ENCODE measurements at places on chromosomes 16 and 17. TPM values are rescaled to one million over a fixed set of nuclear protein-coding genes. Genes with fewer than 3 reads are reported as not detected.
A peak's percentile ranks its signal among the peaks of the same experiment; 100 is the strongest.

RAB26 gene
- 1.4 TPM for total RNA-seq

FBXW10B gene
- 4.0 TPM for total RNA-seq

CLEC3A gene
- not detected for total RNA-seq

TOX3 gene
- 1.6 TPM for total RNA-seq

KCNH6 gene
- not detected for total RNA-seq

EVPLL gene
- 3.7 TPM for total RNA-seq

ALOX15 gene
- total RNA-seq = 1.5 TPM

NXN gene
- total RNA-seq = 18.9 TPM

C1QL1 gene
- total RNA-seq = not detected

GRCh38 chr16:80969114-80969484 lies 37.6 kb downstream of the CMC2 start:
- no peaks in the 10 kb centered on the region for H3K36me3 ChIP-seq
- H3K4me3 ChIP-seq = no peak overlapping the region
- no peaks in the 10 kb centered on the region for H3K4me1 ChIP-seq
- DNase-seq = no peak
- H3K27me3 ChIP-seq = no peaks in the 10 kb centered on the region

DNA sequence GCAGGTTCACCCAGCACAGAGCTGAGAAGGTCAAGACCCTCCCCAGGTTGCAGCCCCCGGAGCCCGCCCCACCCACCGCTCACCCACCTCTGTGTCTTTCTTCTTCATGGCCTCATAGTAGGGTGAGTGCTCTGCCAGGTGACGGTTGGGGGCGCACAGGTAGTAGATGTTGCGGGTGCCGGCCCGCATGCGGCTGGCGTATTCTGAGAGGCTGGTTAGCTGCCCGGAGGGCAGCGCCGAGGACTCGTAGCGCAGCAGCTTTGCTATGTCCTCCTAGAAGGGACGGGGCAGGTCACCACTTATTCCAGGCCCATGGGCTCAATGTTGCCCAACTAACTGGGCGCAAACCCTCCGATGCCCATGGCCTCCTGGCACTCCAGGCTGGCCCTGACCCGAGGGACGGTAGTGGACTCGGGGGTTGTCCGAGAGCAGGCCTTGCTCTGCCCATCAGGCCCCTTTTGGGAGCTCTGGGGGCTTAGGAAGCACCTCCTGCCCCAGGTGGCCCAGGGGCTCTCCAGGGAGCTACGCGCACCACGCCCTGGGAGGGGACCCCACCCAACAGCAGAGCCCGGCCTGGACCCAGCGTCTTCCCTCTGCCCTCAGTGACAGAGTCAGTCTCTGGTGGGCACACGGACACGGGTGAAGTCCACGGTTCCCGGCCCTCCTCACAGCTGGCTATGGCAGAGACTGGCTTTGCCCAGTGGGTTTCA lies 9.9 kb downstream of the DNASE1 start:
- DNase-seq = no peak
- H3K27ac ChIP-seq = no peak overlapping the region
- no peaks in the 10 kb centered on the region for H3K4me1 ChIP-seq
- H3K27me3 ChIP-seq = no peaks in the 10 kb centered on the region
- peaks cover 80% of the 10 kb centered on the region for H3K36me3 ChIP-seq

GRCh38 chr16:53065461-53066061 lies 10.8 kb downstream of the CHD9 start:
- peaks cover 49% of the 10 kb centered on the region for H3K4me1 ChIP-seq
- DNase-seq = no peak
- no peak overlapping the region for H3K4me3 ChIP-seq
- no peaks in the 10 kb centered on the region for H3K27me3 ChIP-seq

DNA sequence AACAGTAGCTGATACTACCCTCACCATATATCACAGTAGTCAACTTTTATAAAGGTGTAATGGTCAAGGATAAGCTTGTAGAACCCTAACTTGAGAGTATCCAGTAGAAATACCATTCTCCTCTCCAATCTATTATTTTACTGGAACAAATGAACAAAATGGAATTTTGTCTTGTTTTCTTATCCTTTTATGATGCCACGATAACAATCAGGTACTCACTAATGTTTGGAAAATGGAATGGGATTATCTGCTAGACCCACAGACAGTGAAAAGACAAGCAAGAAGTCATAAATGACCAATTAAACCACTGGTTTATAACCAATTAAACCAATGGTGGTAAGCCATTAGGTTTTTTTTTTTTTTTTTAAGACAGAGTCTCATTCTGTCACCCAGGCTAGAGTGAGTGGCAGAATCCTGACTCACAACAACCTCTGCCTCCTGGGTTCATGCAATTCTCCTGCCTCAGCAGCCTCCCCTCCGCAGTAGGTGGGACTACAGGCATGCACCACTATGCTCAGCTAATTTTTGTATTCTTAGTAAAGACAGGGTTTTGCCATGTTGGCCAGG lies 10.4 kb downstream of the GPATCH8 start:
- no peak overlapping the region for H3K4me3 ChIP-seq
- DNase-seq = no peak
- no peak overlapping the region for H3K27ac ChIP-seq
- H3K4me1 ChIP-seq = peaks cover 7% of the 10 kb centered on the region
- H3K36me3 ChIP-seq = no peaks in the 10 kb centered on the region

DNA sequence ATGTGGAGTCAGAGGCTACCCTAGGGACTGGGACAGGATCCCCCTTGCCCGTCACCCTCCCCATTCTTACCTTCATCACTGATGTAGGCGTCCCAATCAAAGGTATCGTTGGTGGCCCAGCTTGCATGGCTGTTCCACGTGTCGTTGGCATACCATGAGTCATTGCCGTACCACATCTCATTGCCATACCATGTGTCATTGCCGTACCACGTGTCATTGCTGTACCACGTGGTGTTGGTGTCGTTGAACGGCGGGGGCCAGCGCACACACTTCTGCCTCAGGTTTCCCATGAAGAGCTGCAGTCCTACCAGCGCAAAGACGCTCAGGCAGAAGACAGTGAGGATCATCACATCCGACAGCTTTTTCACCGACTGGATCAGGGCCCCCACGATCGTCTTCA lies 4.8 kb downstream of the SCN4A start:
- H3K4me1 ChIP-seq = no peaks in the 10 kb centered on the region
- DNase-seq = no peak

DNA sequence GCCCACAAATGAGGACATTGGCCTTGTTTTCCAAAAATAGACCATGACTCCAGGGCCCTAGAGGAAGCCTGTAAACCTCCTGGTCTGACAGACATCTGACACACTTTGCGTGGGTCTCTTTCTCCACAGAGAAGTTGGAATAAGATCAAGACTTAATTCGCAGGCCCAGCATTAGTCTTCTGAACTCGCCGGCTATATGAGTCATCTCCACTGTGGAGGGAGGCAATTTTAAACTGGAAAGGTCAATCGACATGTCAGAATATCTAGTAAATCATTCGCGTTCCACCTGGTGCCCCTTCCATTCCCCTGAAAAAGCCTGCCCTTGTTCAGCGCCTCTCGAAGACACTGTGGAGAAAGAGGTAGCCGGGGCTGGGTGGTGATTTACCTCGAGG lies 140.1 kb downstream of the CLEC16A start:
- DNase-seq = no peak
- no peak overlapping the region for H3K4me3 ChIP-seq

GRCh38 chr16:68289621-68290329 lies 21.0 kb downstream of the SLC7A6OS start:
- no peaks in the 10 kb centered on the region for H3K27me3 ChIP-seq
- H3K4me1 ChIP-seq = peaks cover 60% of the 10 kb centered on the region
- no peak for DNase-seq
- no peak overlapping the region for H3K4me3 ChIP-seq
- H3K36me3 ChIP-seq = peaks cover 52% of the 10 kb centered on the region

DNA sequence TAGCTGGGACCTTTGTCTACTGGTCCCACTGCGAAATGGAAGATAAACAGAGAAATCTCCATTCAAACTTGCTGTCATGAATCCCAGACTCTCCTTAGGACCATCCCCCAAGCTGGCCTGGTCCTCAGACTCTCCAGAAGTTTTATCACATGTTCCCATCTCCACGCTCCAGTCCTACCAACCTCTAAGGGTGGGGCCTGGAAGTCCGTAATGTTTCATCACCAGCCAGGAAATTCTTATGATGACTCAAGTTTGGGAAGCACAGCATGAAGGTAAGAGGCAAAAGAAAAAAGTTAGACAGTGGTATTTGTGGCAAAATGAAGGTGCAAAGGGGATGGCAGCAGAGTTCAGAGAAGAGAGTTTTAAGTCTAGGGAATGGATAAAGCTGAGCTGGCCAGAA lies 52.7 kb downstream of the ZNF18 start:
- H3K36me3 ChIP-seq = no peaks in the 10 kb centered on the region
- H3K27me3 ChIP-seq = no peaks in the 10 kb centered on the region
- peaks cover 18% of the 10 kb centered on the region for H3K4me1 ChIP-seq

- H3K4me3 ChIP-seq = no peak overlapping the region
- peaks cover 7% of the 10 kb centered on the region for H3K27me3 ChIP-seq
- peaks cover 11% of the 10 kb centered on the region for H3K4me1 ChIP-seq
- DNase-seq = no peak
Measured at GRCh38 chr17:74571621-74572270, 4.4 kb upstream of the CD300H start.

- H3K27ac ChIP-seq = no peak overlapping the region
- H3K27me3 ChIP-seq = no peaks in the 10 kb centered on the region
- peaks cover 3% of the 10 kb centered on the region for H3K4me1 ChIP-seq
- no peak for DNase-seq
- no peaks in the 10 kb centered on the region for H3K36me3 ChIP-seq
- H3K4me3 ChIP-seq = no peak overlapping the region
Measured at GRCh38 chr17:69878661-69879060, 196.4 kb upstream of the KCNJ16 start.

- no peak overlapping the region for H3K27ac ChIP-seq
- no peaks in the 10 kb centered on the region for H3K27me3 ChIP-seq
- no peaks in the 10 kb centered on the region for H3K36me3 ChIP-seq
- no peak for DNase-seq
Measured at GRCh38 chr16:54980821-54981220, 50.2 kb downstream of the IRX5 start.

GRCh38 chr17:74161503-74161875 lies 42.0 kb upstream of the RPL38 start:
- H3K36me3 ChIP-seq = no peaks in the 10 kb centered on the region
- peaks cover 2% of the 10 kb centered on the region for H3K4me1 ChIP-seq
- no peak overlapping the region for H3K4me3 ChIP-seq
- no peak overlapping the region for H3K27ac ChIP-seq
- DNase-seq = peak; percentile 44

GRCh38 chr16:80806927-80807340 lies 2.5 kb upstream of the CDYL2 start:
- no peaks in the 10 kb centered on the region for H3K36me3 ChIP-seq
- no peak overlapping the region for H3K27ac ChIP-seq
- no peak overlapping the region for H3K4me3 ChIP-seq
- H3K27me3 ChIP-seq = no peaks in the 10 kb centered on the region
- no peak for DNase-seq

DNA sequence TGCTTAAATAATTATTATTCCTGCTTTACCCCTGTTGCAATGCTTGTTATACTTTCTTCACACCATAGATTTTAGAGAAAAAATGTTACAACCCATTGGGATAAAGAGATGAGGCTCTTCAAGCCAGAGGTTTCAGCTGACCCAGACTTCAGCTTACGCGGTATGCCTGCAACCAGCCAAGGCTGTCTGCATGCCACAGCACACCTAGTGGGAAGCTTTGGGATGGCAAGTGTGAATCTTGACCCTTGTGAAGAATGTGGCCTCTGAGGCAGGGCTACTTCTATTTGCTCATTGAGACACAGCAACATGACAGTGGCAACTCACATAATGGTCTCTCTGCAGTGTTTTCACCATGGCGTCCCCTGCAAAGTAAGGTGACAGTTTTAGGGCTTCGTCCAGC lies 193.9 kb upstream of the PIRT start:
- H3K4me1 ChIP-seq = no peaks in the 10 kb centered on the region
- no peak overlapping the region for H3K4me3 ChIP-seq
- no peaks in the 10 kb centered on the region for H3K36me3 ChIP-seq
- H3K27me3 ChIP-seq = no peaks in the 10 kb centered on the region
- no peak overlapping the region for H3K27ac ChIP-seq

DNA sequence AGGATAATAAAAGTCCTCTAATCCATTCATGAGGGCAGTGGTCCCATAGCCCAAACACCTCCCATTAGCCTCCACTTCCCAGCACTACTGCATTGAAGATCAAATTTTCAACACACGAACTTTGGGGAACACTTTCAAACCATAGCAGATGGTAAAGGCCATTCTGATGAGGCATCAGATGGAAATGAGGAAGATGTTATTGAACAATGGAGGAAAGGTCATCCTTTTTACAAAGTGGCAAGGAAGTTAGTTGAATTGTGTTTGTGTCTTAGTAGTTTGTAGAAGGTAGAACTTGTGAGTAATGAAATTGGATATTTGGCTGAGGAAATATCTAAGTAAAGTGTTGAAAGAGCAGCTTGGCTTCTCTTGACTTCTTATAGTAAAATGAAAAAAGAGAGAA lies 93.3 kb upstream of the NLRP1 start:
- DNase-seq = no peak
- no peak overlapping the region for H3K27ac ChIP-seq
- H3K4me3 ChIP-seq = no peak overlapping the region
- peaks cover 26% of the 10 kb centered on the region for H3K27me3 ChIP-seq
- no peaks in the 10 kb centered on the region for H3K36me3 ChIP-seq

- no peak for DNase-seq
- peak overlapping the region; percentile 75 for H3K4me3 ChIP-seq
- no peaks in the 10 kb centered on the region for H3K36me3 ChIP-seq
- H3K27ac ChIP-seq = no peak overlapping the region
Measured at GRCh38 chr16:2029350-2029749, 2.6 kb downstream of the NHERF2 start.

DNA sequence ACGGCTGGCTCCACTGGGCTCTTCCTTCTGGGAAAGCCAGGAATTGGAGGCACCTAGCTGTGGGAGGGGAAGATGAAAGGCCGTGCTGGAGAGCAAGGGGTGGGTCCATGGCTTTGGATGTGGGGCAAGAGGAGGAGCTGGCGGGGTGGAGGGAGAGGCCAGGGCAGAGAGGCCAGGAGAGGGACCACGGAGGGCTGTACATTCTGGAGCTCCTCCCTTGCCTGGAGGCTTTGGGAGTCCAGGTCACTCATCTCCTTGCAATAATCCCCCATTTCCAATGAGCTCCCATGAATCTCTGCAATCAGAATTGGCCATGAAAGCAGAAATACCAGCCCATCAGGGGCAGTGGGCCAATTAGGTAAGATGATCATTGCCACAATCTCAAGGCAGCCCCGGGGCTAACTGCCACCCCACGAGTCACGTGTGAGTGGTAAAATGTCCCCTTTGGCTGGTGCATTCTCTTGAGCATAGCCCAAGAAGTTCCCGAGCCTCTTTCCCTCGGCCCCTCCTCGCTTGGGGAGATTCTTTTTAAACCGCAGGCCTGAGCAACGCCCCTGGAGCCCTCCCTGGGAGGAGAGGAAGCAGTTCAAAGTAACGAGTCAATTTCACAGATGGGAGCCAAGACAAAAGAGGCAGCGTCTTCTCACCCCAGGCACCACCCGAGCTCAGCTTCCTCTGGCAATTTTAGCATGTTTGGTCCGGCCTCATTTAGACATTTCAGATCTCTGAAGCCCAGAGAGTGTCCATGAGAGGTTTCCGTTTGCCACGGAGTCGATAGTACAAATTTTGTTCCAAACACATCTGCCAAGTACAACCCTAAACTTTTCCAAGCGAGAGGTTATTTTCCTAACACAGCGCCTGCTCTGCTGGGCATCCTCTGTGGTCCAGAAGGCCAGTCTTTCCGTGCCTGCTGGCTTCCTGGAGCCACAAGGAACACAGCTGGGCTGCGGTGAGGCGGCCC lies 13.4 kb downstream of the RTN4RL1 start:
- DNase-seq = peak; percentile 86
- H3K4me1 ChIP-seq = peaks cover 45% of the 10 kb centered on the region
- H3K36me3 ChIP-seq = no peaks in the 10 kb centered on the region
- no peaks in the 10 kb centered on the region for H3K27me3 ChIP-seq

GRCh38 chr16:50393416-50393815 lies 24.6 kb upstream of the BRD7 start:
- H3K27ac ChIP-seq = no peak overlapping the region
- H3K27me3 ChIP-seq = no peaks in the 10 kb centered on the region
- no peak for DNase-seq
- H3K4me3 ChIP-seq = no peak overlapping the region
- H3K4me1 ChIP-seq = peaks cover 22% of the 10 kb centered on the region
